ENCODE measurements at places on chromosomes 13 and 19.

DNA sequence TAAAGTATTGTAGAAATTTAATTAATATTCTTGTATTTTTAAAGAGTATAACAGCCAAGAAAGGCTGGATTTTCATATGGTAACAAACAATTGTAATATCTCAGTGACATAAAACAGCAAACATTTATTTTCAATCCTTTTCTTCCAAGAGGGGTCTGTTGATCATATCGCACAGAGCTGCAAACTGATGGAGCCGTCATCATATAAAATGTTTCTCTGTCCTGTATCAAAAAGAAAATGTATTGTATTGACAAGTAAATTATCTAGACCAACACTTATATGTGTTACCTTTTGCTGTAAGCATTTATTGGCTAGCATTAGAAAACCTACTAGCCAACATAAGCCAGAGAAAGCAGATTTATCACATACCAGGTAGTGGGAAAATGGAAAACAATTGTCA is 2861.4 kb upstream of the PCDH20 start:
- DNase-seq: no peak

DNA sequence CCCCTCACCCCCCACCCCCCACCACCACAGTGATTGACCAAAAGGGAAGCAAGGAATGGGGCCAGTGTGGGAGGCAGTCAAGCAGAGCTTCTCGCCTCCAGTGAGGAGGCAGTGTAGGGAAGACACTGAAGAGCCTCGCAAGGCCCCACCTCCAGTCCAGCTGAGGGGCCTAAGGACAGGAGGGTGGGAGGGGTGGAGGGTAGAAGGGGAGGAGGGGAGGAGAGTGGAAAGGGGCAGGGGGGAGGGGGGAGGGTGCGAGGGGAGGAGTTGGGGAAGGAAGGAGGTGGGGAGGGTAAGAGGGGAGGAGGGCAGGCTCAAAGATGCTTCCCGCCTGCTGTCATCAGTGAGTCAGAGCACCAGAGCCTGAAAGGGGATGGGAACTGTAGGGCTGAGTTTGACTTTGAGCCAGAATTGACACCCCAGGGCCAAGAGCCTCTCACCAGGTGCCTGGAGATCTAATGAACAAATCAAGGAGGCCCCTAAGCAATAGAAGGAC is 786.2 kb downstream of the UQCRFS1 start:
- DNase-seq: peak; percentile 67

- no peak for DNase-seq
Measured at GRCh38 chr13:24214528-24214927, 54.0 kb downstream of the SPATA13 start.

- DNase-seq: peak; percentile 21
Measured at GRCh38 chr13:83884141-83884540, 1.9 kb upstream of the SLITRK1 start.

DNA sequence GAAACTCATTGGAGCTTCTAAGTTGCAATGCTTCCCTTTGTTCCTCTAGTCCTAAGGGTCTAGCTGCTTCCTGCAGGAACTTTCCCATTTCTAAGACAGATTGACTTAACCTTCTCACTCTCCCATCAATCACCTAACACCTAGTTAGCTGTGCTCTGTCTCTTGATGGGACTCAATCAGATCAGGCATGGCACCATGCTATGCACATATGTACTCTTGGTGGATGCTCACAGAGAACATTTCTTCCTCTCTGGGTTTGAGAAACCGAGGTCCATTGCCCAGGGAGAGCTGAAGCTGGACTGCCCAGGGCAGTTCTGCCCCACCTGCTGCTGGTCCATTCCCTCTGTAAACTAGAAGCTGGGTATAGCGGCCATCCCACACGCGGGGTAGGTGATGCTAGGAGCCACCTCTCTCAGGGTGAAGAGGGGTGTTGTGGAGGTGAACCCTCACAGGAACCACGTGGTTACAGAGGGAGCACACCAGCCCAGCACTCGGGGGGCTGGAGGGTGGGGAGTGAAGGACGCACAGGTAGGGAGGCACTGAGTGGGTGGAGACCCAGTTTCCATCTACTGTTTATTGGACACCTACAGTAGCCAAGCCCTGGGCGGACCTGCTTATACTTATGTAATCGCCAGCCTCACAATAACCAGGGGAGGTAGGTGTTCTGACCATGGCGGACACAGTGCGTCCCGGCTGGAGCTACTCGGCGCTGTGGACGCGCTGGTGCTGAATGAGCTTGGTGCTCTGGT is 3.1 kb upstream of the UBE2M start:
- DNase-seq: no peak

DNA sequence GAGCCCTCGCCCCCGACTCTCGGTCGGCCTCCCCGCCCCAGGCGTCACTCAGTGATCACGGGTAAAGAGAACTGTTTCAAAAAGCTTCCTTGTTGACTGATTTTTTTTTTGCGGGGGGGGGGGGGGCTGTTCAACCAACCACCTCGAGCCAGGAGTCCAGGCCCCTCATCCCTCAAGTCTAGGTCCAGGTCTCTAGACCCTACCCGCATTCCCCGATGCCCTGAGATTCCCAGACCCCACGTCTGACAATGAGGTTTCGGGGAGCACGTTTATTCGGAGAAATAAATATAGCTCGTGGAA is 4.3 kb downstream of the HRC start:
- no peak for DNase-seq

DNA sequence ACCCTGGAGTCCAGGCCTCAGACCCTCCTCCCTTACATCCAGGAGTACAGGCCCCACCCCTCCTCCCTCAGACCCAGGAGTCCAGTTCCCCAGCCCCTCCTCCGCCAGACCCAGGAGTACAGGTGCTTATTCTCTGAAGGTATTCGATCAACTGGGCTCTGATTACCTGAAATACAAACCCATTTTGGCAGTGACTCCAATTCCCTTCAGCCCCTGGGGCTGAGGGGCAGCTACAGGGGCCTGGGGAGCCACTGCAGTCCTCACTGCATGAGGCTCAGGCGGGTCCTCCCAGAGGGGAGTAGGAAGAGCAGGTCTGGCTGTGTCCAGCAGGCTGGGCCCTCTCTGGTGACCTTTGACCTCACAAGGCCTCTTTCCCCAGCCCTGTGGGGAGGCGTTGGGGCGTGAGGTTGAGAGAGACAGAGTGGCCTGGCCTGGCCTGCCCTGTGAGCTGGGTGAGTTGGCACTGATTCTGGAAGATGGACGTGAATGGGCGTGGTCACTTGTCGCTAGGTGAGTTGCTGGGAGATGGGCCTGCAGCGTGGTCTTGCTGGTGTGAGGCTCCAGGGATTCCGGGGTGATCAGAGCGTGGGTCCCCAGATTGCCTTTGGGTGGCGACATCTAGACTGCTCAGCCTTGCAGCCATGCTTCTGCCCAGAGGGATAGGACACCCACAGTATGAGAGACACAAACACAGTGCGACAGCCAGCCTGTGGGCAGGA is 3.1 kb downstream of the BCAT2 start:
- no peak for DNase-seq

GRCh38 chr19:58380662-58381459 is at the start of gene ZNF837:
TSS of gene ZNF837 (minus strand) at chr19:58381030. CDS start at chr19:58369332, 11,698 bp downstream.
- peak; percentile 100 for DNase-seq

GRCh38 chr19:1025960-1026782 is at the start of gene CNN2:
TSS of gene CNN2 (plus strand) at chr19:1026608. CDS start at chr19:1026662, 54 bp downstream.
- DNase-seq: peak; percentile 81

DNA sequence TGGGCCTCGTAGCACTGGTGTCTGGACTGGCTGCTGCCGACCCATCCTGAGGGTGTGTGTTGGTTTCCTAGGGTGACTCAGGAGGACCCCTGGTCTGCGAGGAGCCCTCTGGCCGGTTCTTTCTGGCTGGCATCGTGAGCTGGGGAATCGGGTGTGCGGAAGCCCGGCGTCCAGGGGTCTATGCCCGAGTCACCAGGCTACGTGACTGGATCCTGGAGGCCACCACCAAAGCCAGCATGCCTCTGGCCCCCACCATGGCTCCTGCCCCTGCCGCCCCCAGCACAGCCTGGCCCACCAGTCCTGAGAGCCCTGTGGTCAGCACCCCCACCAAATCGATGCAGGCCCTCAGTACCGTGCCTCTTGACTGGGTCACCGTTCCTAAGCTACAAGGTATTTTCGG is 13.8 kb downstream of the TIMM13 start:
- DNase-seq: no peak

GRCh38 chr19:21584537-21584936 is 79.1 kb downstream of the ZNF429 start:
- DNase-seq: no peak

- no peak for DNase-seq
Measured at GRCh38 chr19:55240713-55241020, 12.1 kb upstream of the TMEM86B start.

GRCh38 chr19:34288381-34288780 is 34.0 kb downstream of the GARRE1 start:
- no peak for DNase-seq

GRCh38 chr13:38697628-38698333 is 10.9 kb downstream of the FREM2 start:
- DNase-seq: no peak

DNA sequence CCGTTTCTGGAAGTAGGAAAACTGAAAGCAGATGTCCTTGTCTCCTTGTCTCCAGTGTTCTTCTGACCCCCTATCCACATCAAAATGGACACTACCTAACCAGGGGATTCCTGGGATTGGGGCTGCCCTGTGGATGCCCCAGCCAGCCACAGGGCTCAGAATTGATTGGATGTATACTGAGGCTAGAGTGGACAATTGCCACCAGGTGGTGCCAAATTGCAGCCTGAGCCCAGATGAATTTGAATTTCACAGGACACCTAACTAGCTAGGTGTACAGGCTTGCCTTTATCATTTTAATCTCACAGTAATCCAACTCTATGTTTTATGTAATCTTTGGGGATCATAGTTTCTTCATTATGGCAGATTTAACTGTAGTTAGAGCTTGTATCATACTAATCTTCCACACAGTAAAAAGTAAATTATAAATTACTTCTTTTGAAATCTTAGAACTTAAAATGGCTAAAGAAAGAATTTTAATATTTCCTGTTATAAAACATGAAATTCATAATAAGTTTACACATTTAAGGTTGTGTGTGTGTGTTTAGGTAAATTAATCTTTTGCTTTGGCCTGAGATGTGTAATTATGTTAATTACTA is 58.0 kb downstream of the PIBF1 start:
- peak; percentile 47 for DNase-seq

- no peak for DNase-seq
Measured at GRCh38 chr19:55297267-55297666, 13.5 kb downstream of the BRSK1 start.

DNA sequence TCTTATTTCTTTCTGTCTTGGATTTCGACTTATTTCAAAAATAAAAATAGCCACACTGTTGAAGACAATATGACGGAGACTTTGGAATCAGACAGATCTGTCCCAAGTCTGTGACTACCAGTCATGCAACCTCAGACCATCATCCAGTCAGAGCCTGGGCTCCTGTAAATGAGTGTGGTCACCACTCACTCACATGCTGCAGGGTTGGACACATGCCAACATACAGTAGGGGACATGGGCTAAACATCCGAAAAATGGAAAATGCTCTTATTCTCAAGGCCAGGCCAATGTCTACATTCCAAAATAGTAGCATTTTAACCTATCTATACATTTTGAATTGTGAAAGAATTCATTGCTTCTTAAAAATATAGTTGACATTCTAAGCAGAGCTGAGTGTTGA is 75.5 kb upstream of the EDNRB start:
- no peak for DNase-seq

- no peak for DNase-seq
Measured at GRCh38 chr19:54453921-54454780, 5.2 kb downstream of the LENG8 start.

GRCh38 chr13:51768378-51768921 is 35.5 kb downstream of the DHRS12 start:
- DNase-seq: no peak

GRCh38 chr13:81493144-81493543 is 1152.2 kb upstream of the SPRY2 start:
- no peak for DNase-seq

DNA sequence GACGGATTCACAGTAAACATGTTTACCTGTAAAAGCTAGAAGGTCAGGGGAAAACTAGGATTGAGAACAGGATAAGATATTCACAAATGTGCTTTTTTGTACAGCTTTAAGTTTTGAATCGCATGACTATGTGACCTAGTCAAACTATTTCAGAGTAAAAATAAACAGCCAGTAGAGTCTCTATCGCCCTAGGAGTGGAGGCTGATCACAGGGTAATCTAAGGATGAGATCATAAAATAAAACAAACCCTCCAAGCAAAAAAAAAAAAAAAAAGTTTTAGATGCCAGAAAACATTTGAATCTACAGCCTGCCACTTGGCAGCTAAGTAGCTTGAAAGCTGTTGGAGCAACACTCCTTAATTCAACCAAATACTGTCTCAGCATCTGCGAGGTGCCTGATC is 26.8 kb downstream of the ZNF350 start:
- DNase-seq: no peak

GRCh38 chr19:47310819-47311218 is 1.2 kb downstream of the C5AR1 start:
- DNase-seq: peak; percentile 32

GRCh38 chr13:44414716-44415115 is 41.1 kb downstream of the SERP2 start:
- DNase-seq: no peak

GRCh38 chr19:55015126-55015525 is 22.9 kb downstream of the GP6 start:
- DNase-seq: no peak

DNA sequence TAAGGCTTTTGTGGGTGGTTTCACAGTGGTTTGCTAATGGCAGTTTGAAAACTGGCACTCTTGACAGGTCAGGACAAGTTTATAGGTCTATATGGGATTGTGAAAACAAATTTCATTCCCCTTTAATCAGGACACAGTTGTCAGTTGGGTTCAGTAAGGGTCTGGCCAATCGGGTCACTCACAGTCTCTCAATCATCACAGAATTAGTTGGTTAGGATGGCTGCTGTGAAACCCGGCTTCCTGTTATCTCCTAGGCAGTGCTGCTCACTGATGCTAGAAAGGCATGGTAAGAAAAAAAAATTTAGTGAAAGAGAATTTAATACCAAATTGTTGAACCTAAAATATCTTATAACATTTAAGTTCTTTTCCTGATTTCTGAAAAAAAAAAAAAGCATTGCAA is 1730.1 kb downstream of the EFNB2 start:
- no peak for DNase-seq

DNA sequence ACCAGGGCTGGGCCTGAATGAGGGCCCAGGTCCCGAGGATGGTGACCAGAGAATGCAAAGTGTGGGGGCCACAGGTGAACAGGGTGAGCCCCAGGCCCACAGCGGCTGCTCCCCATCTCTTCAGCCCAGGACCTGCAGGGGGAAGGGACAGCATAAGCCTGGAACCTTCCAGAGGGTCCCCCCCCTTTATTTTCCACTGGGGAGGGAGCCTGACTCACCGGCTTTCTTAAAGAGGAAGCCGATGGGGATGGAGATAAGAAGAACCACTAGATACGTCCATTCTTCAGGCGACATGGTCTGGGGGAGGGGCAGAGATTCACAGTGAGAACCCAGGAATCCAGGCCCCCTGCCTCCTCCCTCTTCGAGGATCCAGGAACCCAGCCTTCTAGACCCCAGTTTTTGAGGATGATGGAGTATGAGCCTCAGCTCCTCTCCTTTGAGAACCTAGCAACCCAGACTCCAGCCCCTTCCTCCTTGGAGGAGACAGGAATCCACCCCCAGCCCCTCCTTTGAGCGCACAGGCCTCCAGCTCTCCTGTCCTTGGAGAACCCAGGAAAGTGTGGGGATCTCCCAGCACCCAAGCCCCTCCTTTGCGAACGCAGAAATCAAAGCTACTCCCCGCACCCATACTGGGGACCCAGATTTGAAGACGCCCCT is 1.0 kb downstream of the MBOAT7 start:
- peak; percentile 81 for DNase-seq

- DNase-seq: no peak
Measured at GRCh38 chr13:110266431-110266809, 40.5 kb downstream of the COL4A1 start.

GRCh38 chr13:57136093-57136492 is 4.6 kb upstream of the PRR20A start:
- DNase-seq: no peak
